ENCODE measurements at places on chromosomes 6 and 20.

- no peak for DNase-seq
Measured at GRCh38 chr6:108106261-108106660, 31.7 kb upstream of the OSTM1 start.

- no peak for DNase-seq
Measured at GRCh38 chr6:119333707-119334295, 15.8 kb downstream of the MAN1A1 start.

GRCh38 chr6:4102687-4103244, 23.8 kb upstream of the FAM217A start:
- no peak for DNase-seq

DNA sequence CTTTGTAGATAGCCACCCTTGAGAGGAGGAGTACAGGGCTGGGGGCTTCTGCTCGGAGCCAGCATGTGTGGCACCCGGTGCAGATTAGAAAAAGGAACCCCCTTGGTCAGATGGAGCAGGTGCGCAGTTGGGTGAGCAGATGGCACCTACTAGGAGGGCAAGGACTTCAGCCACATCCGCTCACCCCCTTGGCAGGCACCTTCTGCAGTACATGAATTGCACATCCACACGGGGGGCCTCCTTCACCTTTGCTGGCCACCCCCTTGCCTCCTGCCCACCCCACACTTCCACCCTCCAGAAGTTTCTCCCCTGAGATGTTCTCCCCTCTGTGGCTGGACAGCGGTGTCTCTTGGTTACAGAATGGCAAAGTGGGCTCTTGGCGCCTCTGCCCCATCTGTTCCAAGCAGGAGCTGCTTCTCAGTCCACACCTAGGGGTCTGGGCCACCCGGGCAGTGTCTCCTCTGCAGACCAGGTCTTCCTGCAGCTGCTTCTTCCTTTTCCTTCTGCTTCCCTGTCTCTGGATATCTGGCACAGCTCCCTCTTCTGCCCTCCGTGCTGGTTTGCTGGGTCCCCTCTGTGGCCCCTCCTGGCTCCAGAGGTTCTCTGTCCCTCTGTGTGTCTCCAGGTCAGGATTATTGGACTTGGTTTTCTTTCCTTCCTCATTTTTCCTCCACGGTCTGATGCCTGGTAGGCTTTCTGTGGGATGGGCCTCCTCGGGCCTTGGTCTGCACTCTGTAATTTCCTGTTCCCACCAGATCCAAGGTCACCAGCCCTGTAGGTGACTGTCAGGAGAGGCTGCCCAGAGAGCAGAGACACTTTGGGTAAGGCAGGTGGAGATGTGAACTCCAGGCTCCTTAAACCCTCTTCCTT, 4.1 kb downstream of the MDFI start:
- DNase-seq = no peak

DNA sequence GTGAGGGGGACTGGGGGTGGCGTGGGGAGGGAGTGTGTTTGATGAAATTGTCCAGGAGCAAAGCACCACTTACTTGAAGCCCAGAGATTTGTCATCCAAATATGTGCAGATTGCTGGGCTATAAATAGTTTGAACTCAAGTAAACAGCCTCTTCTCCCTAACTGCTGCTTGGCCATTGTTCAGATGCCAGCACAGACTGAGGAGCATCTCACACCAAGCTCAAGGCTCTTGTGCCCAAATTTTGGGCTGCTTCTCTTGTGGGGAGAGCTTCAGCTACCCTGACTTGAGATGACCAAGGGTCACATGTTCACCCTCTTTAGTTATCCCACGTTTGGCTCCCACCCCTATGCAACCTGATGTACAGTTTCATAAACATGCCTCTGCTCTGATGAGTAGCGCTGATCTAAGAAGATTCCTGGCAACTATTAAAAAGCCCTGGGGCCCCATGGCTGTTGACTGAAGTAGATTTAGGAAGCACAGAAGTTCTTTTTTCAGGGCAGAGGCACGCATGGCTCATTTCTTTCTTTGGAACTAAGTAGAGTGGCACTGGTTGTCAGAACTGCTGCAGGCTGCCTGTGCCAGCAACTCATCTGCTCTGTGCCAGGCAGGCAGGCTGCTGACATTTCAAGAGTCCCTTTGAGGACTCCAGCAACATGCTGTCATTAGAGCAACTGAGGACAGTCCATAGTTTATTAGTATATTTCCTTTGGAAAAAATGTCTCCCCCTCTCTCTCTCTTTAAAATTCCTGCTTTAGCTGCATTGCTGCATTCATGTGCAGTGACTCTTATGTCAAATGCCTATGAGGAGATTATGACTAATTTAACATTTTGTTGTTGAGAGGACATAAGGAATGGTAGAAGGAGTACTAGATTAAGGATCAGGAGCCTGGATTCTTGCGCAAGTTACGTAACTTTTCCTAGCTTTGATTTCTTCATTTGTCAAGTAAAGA, 9.6 kb upstream of the PKIG start:
- no peak for DNase-seq

Data from activated CD4-positive, alpha-beta T cell treated with anti-CD3 and anti-CD28 coated beads for 1 hour (primary cell).